NCI-H526 (cell line): ENCODE measurements at places on chromosomes 5 and 9.

GRCh38 chr5:157050050-157050449 lies 8.9 kb downstream of the HAVCR1 start:
- no peak for DNase-seq

- no peak for DNase-seq
Observed at GRCh38 chr9:80554301-80554700, 982.5 kb downstream of the TLE4 start.

GRCh38 chr9:87346061-87346665 lies 151.5 kb upstream of the DAPK1 start:
- DNase-seq: no peak

DNA sequence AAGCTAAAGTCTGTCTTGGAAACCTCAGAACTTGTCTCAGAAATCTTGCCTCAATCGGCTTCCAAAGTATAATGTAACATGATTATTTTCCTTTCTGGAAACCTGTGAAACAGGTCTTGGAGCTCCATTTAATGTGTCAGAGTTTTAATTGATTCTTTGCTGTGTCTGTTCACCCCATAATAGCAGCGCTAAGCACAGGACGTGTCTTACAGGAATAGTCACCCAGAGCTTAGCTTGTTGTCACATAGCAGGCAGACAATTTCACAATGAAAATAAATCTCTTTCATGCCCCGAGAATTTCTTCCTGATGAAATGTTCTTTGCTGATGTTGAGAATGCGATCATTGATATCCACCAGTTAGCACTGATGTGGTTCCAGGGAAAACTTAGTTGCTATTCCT lies 40.2 kb upstream of the PTPN3 start:
- DNase-seq: no peak

DNA sequence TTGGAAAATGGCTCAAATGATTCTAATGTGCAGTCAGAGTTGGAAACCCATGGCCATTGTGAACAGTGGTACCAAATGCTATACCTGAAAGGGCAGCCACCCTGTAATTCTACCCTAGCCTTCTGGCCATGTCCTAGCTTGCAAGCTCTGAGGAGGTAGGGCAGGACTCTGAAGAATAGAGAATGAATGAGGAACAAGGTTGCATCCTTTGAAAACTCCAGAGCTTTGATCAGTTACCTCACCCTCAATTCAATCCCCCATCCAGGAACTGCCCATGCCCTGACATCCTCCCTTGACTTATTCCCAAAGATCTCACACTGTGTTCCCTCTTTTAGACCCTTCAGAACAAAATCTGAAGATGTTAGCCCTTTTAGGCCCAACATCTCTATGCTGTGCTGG lies 17.8 kb upstream of the ERMP1 start:
- no peak for DNase-seq

GRCh38 chr5:148343603-148344487 lies 8.5 kb downstream of the SPINK9 start:
- no peak for DNase-seq

GRCh38 chr5:159695741-159696294 lies 220.5 kb upstream of the ADRA1B start:
- no peak for DNase-seq

DNA sequence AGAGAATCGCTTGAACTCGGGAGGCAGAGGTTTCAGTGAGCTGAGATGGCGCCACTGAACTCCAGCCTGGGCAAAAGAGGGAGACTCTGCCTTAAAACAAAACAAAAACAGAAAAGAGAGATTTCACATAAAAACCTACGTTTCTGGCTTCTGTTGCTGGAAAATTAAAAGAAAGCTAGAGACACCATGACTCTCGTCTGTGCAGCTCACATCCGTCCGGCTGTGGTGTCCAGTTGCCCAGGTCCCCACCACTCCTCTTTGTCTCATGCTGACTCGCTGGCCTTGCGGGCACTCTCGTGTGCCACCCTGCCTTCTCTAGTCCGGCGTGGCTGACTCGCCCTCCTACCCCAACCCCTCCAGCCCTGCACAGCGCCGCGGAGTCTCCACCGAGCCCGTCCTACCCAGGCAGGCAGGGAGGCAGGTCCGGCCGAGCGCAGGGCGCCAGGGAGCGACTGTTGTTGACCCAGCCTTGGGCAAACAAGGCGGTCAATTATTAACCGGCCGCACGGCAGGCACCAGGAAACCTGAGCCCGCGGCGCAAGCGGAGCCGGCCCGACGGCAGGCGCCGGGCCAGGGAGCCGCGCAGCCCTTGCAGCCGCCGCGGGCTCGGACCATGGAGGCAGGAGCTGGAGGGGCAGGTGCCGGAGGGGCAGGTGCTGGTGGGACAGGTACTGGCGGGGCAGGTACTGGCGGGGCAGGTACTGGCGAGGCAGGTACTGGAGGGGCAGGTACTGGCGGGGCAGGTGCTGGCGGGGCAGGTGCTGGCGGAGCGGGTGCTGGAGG lies at the start of gene PRRT1B:
TSS of gene PRRT1B (plus strand) at position 521 of the 783 bp plus-strand sequence. CDS start at position 614, 93 bp downstream.
- DNase-seq: peak; percentile 85

GRCh38 chr9:90772386-90772785 lies 29.2 kb upstream of the SYK start:
- no peak for DNase-seq

GRCh38 chr5:78896132-78896531 lies 89.0 kb downstream of the ARSB start:
- DNase-seq: no peak

- DNase-seq: no peak
Observed at GRCh38 chr5:108900668-108901067, 153.0 kb downstream of the FER start.

GRCh38 chr5:66621146-66621545 lies 25.0 kb downstream of the MAST4 start:
- no peak for DNase-seq

DNA sequence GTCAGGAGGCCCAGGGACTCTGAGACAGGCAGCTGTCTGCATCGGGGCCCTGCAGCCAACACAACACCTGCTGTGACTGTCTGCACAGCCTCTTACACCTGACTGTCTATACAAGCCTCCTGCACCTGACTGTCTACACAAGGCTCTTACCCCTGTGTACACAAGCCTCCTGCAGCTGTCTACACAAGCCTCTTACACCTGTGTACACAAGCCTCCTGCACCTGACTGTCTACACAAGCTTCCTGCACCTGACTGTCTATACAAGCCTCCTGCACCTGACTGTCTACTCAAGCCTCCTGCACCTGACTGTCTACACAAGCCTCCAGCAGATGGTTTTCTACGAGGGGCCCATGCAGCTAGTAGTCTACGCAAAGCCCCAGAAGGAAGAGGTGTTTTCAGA lies 18.6 kb downstream of the IRX2 start:
- peak; percentile 19 for DNase-seq

GRCh38 chr5:149421372-149421685 lies 42.2 kb upstream of the IL17B start:
- no peak for DNase-seq

GRCh38 chr5:3905031-3905430 lies 309.4 kb downstream of the IRX1 start:
- DNase-seq: no peak

- DNase-seq: peak; percentile 51
Observed at GRCh38 chr9:128438343-128439109, 17.3 kb upstream of the ODF2 start.

DNA sequence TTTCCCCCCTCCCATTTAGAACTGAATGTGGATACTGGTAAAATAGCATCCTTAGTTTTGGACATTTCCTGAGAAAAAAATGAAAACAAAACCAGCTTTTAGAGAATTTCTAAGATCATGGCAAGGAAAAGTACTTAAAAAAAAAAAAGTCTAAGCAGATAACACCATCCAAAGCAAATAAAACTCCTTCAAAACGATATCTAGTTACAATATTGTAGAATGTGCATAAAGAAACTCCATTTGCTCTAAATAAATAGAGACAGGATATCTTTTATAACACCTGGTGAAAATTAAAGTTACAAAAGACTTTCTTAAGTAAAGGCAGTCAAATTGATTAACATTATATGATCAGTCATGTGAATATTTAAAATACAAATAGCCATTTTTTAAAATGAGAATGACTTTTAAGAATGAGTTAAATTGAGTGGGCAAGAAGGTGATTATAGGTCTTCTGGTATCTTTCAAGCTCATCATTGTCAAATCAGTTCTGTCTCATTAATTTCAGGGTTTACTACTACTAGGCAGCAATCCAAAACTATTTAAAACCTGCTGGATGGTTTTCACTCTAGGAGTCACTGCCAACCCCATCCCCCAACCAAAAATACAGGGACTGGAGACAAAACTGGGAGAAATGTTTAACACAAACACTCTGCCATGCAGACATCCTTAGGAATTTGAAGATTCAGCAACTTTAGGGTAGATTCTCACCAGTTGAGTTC lies 382.6 kb downstream of the ADGRV1 start:
- no peak for DNase-seq

- no peak for DNase-seq
Observed at GRCh38 chr5:153372425-153373129, 117.9 kb upstream of the GRIA1 start.

- DNase-seq: no peak
Observed at GRCh38 chr5:143186623-143187022, 216.9 kb downstream of the NR3C1 start.
